ENCODE measurements at places on chromosomes 5 and 9.

DNA sequence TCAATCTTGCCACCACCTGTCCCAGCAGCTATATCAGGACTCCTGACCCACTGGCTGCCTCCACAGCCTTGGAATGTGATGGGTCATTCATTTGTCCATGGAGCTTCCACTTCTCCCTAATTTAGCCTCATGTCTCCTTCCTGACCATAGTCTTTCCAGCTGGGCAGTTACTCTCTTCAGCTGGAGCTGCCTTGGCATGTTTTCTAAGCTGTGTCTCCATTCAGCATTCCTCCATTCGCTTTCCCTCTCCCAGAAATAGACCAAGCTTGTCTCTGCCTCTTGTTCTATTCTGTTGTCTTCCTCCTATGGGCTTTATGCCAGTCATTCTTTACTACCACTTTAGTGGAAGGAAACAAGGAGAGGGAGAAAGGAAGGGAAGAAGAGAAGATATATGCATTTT is 5.3 kb upstream of the CTXN3 start:
- no peak for DNase-seq

- DNase-seq, result no peak
Measured at GRCh38 chr9:111040494-111040893, 2.2 kb upstream of the LPAR1 start.

- DNase-seq, result no peak
Measured at GRCh38 chr9:100052375-100052774, 46.4 kb downstream of the ERP44 start.

DNA sequence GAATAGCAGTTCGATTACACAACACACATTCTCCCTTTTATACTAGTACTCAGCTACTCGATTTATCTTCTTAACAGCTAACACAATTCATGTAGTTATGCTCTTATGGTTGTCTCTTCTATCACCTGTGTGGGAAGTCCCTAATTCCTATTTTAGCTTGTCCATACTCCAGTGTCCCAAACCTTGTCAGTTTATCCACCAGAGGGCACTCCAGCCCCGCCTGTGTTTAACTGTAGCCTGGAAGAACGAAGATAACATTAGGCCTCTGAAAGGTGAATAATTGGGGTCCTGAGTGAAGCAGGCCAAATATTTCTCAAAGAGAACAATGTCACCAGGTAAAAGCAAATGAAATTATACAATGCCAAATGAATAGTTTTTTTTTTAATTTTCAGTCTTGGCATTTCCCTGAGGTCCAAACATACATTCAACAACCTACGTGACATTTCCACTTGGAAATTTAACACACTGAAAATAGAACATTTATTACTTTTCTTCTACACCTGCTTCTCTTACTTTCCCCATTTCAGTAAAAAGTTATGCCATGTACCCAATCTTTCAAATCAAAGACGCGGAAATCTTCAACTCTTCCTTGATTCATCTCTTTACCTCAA is 560.7 kb downstream of the HTR1A start:
- peak; percentile 5 for DNase-seq

DNA sequence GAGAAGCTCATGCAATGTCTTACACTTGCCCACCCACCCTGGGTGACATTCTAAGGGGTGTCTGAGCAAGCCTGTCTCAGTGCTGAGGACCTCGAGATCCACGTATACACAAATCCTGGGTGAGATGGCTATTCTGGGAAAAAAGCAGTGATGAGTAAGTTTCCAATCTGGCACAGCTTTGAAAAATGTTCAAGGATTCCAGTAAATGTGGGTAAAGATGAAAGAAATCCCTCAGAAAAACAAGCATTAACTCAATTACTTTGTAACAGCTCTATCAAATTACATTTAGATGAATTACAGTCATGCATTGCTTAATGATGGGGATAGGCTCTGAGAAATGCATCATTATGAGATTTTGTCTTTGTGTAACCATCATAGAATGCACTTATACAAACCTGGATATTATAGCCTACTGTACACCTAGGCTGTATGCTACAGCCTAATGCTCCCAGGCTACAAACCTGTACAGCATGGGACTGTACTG is 26.9 kb downstream of the GOLM1 start:
- no peak for DNase-seq

DNA sequence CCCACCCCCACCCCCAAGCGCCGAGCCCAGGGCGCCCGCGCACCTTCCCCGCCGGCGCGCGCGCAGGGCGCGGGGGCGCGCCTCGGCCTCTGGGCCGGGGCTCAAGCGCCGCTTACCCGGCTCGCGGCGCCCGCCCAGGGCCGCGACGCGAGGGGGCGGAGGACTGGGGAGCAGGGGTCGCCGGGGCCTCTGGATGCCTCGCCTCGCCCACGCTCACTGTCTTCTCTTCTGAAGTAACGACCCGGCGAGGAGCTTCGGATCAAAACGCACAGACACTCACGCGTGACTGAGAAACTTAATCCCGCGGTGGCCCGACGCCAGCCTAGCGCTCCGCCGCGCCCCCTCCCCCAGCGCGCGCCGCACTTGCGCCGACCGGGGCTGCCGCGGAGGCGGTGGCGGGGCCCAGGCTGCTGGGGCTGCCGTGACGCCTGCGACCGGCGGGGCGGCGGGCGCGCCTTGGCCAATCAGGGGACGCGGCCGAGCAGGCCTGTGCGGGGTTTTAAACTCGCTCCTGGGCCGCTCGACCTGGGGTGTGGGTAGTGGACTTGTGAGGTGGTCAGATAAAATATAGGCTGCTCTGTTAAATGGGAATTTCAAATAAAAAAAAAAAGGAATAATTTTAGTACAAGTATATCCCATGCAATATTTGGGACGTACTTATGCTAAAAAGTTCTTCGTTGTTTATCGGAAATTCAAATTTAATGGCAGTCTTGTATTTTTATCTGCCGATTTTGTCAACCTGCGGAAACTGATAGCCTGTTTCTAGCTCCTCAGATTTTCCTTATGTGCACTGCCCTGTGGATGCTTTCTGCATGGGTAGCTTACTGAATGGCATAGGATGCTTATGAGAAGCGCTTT is at the start of gene MPDZ:
Gene MPDZ, minus strand, starts transcription at position 409 of the 858 bp plus-strand sequence. CDS start 29,377 bp downstream, outside the sequence.
- DNase-seq, result no peak

GRCh38 chr9:132008184-132008803 is 71.4 kb downstream of the MED27 start:
- no peak for DNase-seq

GRCh38 chr5:27516437-27516836 is 478.1 kb upstream of the CDH9 start:
- DNase-seq, result no peak

- DNase-seq, result no peak
Measured at GRCh38 chr9:100426189-100426529, 784 bp upstream of the MSANTD3 start.

GRCh38 chr5:179869101-179869500 is 10.5 kb upstream of the MRNIP start:
- no peak for DNase-seq

GRCh38 chr9:69578026-69578425 is 94.1 kb downstream of the APBA1 start:
- DNase-seq, result no peak

- DNase-seq, result peak; percentile 71
Measured at GRCh38 chr5:134503088-134503936, 22.2 kb upstream of the JADE2 start.

DNA sequence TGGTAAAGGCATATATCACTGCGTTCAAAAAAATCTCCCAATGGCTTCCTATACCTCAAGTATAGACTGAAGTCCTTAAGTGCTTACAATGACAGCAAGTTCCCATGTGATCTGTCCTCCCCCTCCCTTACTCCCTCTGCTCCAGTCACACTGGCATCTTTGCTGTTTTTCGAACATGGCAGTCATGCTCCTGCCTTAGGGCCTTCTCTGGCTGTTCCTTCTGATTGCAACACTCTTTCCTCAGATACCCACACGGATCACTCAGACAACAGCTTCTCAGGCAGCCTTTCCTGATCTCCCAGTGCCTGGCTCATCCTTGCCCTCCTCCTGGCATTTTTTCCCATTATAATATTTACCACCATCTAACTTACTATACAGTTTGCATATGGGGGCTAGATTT is 232.8 kb downstream of the ARHGEF28 start:
- no peak for DNase-seq

GRCh38 chr5:115666023-115666422 is 40.2 kb upstream of the TMED7 start:
- DNase-seq, result no peak

DNA sequence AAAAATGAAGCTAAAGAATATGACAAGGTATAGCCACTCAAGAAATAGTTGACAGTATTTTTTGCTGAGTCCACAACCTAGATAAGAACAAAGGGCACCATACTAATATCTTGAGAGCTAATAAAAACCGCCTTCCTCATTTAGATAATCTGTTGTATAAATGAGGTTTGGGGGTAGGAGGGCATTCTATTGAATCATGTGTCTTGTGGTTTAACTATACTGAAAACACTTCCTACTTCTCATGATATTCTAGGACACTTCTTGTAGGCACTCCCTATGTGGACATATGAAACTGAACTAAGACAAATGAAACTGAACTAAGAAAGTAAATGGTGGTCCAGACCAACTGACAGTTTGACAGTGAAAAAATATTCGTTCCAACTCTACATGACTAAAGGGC is 1268.5 kb upstream of the C9orf72 start:
- no peak for DNase-seq

DNA sequence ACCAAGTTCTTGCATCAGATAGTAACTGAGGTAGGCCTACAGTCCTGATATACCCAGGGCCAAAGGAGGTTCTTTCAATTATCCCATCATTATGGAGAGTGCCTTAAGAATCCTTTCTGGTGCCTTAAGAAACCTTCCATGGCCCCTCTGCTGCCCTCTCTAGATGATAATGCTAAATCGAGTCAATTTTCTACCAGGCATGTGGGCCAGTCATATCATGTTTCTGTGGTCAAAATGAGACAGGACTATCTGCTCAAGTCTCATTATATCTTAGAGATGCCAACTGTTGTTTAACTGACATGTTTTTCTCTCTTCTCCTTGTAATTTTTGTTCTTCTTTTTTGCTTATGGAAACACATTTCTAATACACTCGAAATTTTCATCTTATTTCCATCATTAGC is 127.6 kb downstream of the EDIL3 start:
- DNase-seq, result no peak

DNA sequence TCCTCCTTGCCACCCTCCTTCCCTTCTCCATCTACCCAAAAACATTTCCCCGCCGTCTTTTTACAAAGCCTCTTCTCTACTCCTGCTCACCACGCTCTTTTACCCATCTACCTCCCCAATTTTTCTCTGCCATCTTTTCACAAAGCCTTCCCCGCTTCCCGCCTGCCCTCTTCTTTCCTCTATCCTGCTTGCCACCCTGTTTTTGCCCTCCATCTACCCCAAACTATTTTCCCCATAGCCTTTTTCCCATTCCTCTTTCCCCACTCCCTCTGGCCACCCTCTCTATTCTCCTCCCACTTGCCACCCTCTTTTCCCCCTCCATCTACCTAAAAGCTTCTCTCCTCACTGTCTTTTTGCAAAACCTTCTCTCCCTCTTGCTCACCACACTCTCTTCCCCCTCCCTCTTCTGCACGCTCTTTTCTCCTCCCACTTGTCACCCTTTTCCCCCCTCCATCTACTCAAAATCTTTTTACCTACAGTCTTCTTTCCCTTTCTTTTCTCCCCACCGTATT is 19.4 kb upstream of the TRIM52 start:
- DNase-seq, result no peak

DNA sequence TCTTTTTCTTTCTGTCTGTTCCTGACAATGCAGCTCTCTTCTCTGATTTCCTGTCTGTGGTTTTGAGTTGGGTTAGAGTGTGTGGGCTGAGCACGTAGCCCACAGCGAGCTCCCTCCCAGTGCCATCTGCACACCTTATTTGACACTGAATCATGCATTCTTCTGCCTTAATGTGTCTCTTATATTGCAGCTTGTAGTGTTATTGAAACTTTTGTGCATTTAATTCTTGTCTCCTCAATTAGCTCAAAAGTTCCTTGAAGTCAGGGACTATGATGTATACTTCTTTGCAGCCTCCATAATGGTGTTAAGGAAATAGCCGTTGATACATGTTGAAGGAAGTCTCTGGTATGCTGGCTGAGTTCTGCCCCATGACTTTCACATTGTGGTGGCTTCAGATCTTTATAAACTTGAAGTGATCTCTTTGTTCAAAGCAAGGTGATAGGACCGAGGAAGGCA is 576.2 kb upstream of the CLINT1 start:
- no peak for DNase-seq

DNA sequence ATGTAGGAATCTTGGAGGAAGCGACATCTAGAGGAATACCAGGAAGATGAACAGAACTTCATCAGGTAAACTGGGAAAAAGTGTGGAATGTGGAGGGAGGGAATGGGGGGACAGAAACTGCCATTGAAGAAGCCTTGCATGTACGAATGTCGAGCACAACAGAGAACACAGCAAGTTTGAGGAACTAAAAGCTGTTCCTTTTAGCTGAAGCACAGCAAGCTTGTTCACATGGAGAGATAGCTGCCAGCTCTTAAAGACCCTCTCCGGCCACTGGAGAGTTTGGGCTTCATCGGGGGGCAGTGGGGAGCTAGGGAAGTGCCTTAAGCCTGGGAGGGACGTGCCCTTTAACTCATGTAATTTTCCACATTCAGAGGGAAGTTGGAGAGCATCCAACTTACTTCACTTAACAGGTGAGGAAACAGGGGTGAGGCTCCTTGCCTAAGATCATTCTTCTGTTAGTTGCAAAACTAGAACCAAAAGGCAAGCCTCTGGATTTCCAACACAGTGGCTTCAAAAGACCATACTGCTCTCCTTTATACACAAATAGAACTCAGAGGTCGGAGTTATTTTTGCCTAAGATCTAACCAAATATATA is 2.3 kb upstream of the CYFIP2 start:
- DNase-seq, result no peak

DNA sequence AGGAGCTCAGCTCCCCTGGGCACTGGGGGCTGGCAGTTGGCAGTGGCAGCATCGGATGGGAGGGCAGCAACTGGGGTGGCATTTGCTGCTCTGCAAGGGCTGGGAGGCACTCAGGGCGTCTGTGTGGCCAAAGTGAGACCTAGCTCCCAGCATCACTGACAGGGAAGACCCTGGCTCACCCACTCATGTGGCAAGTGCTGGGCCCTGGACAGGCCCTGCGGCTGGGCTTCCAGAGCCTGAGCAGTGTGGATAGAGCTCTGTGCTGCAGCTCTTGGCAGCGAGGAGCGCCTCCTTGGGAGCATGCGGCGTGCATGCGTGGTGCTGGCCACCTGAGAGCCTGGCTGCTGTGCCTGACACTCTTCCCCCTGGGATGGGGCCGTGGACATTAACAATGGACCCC is 10.2 kb downstream of the CEP72 start:
- DNase-seq, result no peak

DNA sequence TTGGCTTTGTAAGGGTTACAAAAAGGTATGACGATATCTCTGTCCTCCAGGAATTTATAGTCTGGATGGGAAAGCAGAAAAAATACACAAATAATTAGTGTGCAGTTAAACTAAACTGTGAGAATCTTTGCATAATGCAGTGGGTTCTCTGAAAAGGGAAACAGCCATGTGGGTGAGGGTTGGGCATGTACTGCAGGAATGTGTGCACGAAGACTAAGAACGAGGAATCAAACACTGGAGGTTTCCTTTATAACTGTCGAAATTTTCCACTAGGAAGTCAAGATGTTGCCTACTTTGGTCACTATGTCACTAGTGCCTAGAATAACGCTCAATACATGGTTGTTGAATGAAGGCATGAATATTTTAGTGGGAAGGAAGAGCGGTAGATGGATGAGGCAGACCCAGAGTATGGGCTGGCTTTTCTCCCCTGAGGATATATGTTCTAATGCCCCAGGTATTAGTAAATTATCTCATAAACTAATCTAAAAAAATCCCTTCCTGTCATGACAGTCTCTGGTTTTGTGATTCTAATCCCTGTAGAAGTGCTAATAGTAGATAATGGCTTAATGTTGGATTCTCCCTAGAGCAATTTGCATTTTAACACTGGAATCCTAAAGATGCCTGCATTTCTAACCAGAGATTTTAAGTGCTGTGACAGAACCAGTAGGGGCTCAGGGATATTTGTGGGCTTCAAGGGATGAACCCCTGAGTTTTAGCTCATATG is 227.3 kb downstream of the NMUR2 start:
- DNase-seq, result no peak
